Right atrium auricular region (tissue), 2 donors: ENCODE measurements at places on chromosomes 7 and 10. TPM values are rescaled to one million over a fixed set of nuclear protein-coding genes. Genes with fewer than 3 reads are reported as not detected.

DNA sequence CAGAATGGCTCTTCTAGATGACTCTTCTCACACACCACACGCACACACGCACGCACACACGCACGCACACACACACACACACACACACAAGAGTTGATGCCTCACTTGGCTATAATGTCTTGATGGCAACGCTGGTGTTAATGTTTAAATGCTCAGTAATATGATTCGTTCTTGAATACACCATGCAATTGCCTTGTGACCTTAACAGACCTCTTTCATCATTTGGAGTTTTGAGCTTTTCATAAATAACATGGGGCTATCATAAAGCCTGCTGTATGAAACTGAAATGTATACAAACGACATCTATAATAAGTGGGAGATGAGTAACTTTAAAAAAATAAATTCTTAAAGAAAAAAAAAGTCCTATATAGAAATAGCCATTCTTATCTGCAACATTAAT, 8.2 kb downstream of the JCAD start:
- DNase-seq = no peak

DNA sequence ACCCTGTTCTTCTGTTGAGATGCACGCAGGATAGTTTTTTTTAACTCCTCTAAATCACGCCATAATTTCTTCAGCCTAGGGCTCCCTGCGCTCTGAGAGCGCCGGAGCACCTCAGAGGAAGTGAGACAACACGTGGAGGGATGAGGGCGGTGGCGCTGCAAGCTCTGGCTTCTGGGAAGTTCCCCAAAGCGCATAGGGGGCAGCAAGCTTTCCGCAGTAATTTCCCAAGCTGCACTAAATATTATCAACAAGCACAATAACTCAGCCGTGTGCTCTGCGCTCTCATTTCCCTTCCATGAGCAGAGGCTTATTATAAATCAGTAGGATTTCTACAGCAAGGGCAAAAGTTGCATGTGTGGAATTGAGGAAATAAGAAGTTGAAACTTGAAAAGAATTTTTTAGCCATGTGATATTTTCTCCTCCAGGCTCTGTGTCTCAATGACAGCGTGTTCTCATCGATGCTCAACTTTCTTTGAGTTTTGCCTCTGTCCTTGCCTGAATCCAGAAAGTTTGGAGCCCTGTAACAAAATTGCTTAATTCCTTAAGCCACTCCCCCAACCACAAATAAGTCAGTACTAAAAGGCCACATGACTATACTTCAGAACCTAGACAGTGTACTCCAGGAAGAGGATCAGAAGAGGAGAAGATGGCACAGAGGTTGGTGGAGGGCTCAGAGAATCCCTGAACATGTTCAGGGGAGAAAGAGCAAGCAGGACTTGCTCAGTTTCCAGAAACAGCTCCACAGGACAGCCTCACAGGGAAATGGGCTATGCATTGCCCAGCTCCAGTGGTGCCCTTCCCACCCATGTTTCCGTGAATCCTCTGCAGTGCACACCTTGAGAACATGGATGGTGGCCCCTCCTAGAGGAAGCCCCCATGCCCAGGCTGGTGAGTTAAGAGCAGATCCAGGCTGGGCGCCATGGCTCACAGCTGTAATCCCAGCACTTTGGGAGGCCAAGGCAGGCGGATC, 221.5 kb upstream of the GHITM start:
- no peak for DNase-seq

The FGFBP3 gene
- 0.26 TPM for total RNA-seq

DNA sequence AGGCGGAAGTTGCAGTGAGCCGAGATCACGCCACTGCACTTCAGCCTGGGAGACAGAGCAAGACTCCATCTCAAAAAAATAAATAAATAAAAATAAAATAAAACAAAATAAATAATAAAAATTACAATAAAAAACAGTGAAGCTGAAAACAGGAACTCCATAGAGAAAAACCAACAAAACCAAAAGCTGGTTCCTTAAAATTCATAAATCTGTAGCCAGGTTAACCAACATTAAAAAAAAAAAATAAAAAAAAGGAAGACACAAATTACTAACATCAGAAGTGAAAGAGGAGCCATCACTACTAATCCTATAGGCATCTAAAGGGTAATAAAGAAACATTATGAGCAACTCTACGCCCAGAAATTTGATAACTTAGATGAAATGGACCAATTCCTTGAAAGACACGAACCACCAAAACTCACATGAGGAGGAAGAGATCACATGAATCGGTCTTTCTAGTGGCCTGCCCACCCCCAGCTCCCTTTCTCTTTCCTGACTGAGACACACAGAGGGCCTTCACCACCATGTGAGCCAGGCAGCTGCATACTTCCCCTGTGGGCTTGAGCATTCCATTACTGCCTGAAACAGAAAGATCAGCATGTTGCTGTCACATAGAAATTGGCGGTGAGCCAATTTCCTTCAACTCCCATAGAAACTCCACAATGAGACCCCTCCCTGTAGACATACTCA, 208.7 kb downstream of the MAD1L1 start:
- DNase-seq = no peak

GRCh38 chr7:141431140-141431479, 120.1 kb upstream of the AGK start:
- no peak for DNase-seq

GRCh38 chr10:71083716-71083975, 128.7 kb upstream of the UNC5B start:
- DNase-seq = no peak

- no peak for DNase-seq
These were observed 396.3 kb upstream of the POM121L12 start for GRCh38 chr7:52639126-52639525.

The CDK5 gene
- 4.4 TPM for total RNA-seq

- no peak for DNase-seq
These were observed 6.4 kb upstream of the MYL10 start for GRCh38 chr7:101635484-101635883.

GRCh38 chr7:2241580-2242540, at the start of the genes MRM2 and NUDT1:
TSS of gene MRM2 (minus strand) at chr7:2242205. CDS start at chr7:2242169, 36 bp downstream.
TSS of gene NUDT1 (plus strand) at chr7:2242226. CDS start at chr7:2244575, 2,349 bp downstream.
- peak; percentile 85 for DNase-seq

The C10orf105 gene
- total RNA-seq = 1.3 TPM

The SLC16A9 gene
- total RNA-seq = 0.90 TPM

The BTBD16 gene
- not detected for total RNA-seq

DNA sequence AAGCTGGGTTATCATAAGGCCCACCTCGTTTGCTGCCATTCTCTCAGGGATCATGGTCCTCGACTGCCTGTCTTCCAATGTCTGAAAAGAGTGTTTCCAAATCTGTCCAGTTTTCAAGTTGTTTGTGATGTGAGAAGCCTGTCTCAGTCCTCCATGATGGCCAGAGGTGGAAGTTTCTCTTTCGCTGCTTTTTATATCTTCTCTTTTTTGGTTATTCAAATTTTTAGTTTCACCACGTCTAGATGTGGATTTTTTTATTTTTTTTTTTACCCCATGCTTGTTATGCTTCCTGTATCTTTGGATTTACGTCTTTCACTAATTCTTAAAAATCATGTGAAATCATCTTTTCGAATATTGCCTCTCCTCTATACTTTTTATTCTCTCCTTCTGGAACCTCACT, 6.1 kb upstream of the RBM33 start:
- no peak for DNase-seq

GRCh38 chr7:25272265-25272664, 44.0 kb upstream of the NPVF start:
- DNase-seq = no peak

DNA sequence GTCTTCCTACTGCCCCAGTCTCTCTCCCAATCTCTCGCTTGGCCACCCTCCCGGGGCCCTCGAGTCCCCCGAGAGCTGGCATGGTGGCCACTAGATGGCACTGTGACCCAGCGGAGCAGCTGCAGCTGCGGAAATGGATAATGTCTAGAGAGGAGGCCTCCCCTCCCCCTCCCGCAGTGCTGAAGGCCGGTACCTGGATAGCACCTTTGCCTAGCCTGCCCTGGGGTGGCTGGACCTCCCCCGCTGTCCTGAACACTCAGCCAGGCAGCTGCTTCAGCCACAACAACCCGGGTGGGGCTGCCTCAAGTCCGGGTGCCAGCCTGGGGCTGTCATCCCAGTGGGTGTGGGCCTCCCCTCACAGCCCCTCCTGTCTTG, 65.2 kb downstream of the GOLGA7B start:
- DNase-seq = no peak

The VPS26A gene
- 20.1 TPM for total RNA-seq

The GLI3 gene
- total RNA-seq = 2.0 TPM

GRCh38 chr7:80703272-80703671, 64.8 kb downstream of the CD36 start:
- DNase-seq = no peak

- DNase-seq = no peak
These were observed 4.5 kb upstream of the LRRC18 start for GRCh38 chr10:48944171-48944570.

DNA sequence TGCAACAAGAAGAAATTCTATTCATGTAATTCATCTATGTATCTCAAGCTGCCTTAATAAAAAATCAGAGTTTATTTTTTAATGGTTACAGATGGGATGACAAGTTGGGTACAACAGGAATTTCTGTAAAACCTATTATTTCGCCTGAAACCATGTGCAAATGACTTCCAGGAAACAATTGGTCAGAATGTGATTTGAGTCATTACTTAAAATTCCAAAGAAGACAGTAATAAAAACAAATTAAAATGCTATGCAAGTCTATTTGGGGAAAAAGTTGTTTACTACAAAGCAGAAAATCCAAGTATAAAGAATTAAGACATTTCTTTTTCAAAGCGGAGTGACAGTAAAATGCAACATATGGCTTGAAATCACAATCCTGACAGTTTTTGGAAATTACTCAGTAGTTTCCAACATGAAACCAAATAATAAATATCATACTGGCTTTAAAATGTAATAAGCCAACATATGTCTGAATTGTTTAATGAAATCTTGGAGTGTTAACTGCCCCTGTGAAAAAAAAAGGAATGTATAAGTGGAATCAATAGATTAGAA, 41.5 kb upstream of the SEMA3C start:
- DNase-seq = no peak

GRCh38 chr10:17196573-17196972, 4.9 kb downstream of the TRDMT1 start:
- no peak for DNase-seq

DNA sequence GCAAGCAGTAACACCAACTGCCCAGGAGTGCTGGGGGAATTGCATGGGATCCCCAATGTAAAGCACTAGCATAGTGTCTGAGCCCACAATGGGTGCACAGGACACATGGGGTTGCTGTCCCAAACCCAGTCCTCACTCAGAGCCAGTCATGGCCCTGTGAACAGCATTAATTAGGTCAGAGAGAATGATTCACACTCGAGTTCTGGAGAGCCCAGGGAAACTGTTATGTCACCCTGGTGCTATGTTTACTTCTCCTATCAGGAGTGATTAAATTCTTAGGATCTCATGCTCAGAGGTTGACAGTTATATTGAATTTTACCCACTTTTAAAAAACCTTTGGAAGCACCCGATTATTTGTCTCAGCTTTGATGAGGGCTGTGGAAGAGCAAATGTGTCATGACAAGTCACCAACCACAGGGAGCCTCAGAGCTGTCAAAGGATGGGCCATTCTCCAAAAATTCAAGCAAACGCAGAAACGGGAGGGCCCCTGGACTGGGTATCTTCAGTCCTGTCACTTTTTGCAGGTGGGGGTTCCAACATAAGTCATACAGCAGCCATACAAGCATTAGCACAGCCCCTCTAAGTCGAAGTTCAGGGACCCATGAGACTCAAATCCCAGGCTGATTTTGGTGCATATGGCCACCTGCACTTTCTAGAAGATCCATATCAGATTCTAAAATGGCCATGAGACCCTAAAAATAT, 1.3 kb upstream of the RASSF4 start:
- peak; percentile 70 for DNase-seq

DNA sequence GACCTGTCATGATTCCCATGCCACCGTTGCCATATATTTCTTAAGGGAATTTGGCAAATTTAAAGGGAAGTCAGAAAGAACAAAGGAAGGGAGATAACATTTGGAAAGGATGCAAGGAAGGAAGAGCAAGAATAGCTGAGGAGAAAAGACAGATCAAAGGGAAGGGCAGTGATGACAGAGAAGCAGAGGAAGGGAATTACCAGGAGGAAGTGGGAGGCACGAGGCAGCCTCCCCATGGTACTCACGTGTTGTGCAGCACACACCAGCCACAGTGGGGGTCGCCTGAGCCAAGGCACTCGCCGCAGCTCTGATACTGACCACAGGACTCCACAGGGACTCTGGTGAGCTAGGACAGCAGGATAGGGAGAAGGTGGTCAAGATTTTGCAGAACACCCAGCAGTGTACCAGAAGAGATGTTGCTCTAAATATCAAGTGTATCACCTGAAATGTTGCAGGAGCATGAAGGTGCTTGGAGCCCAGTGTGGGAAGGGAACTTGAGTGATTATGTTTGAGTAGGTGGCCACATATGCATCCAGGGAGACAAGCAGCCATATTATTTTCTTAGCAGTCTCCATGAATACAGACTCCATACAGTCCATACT, 335.3 kb downstream of the PLXNA4 start:
- DNase-seq = no peak

The ETV1 gene
- 27.7 TPM for total RNA-seq

DNA sequence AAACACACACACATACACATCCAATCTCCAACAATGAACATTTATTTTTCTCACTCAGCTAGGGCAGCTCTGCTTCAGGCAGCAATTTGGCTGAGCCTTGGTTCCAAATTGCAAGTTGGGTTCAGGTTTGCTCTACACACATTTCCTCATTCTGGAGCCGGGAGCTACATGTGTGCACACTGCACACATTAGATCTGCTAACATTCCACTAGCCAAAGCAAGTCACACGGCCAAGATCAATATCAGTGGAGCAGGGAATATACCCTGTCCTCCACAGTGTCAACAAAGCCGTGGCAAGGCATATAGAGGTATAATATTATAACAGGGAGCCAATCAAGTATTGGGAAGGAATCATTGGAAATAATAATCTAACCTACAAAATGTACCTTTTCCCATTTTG, 57.5 kb upstream of the PPP1R3C start:
- no peak for DNase-seq

The TSPAN15 gene
- total RNA-seq = 6.6 TPM

- DNase-seq = no peak
These were observed 3.6 kb downstream of the PWWP2B start for GRCh38 chr10:132400547-132401151.

The H2BK1 gene
- total RNA-seq = not detected

DNA sequence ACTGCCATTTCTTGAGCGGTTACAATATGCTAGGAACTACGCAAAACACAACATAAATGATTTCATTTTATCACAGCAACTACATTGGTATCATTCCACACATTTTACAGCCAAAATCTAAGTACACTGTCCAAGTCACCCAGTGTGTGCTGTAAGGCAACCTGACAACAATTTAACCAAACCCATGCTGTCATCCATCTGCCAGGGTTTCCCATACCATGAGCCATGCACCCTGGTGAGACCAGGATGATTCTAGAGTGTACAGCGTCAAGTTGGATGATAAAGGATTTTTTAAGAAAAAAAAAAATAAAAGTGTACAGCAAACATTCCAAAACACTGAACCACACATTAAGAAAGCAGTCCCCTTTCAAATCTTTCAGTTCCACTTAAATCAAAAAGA, 52.9 kb downstream of the PIK3AP1 start:
- DNase-seq = no peak

DNA sequence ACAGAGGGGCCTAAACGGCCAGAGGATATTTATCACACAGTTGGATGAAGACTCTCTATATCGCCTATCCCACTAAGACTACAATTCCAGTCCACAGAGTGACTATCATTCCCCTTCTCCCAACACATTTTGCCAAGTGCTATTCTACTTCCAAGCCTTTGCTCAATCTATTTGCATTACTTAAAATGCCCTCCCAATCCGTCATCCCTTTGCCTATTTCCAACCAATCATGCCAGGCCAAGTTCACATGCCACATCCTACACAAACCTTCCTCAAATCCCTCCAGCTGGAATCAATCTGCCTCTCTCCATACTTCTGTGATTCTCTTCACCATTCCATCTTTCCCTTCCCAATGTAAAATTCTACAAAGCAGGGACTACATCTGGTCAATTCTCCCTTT, 38.2 kb downstream of the SMURF1 start:
- DNase-seq = no peak

The LEP gene
- total RNA-seq = 0.22 TPM

The ZNF467 gene
- 11.0 TPM for total RNA-seq
